ENCODE measurements at places on chromosomes 7 and 10.

DNA sequence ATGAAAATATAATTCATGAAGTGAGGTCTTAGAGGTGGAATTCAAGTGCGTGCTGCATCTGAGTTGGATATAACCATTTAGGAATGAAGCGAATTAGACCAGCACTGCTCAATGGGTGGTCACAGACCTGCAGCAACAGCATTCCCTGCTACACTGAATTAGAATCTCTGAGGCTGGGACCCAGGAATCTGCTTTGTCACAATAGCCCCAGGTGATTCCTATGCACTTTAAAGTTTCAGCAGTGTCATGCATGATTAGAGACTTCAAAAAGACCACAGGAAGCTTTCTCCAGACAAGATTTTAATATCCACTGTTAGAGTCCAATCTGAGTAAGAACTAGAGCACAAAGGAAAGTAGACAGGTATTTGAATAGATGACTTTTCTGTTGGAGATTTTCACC is 352.8 kb upstream of the VSTM2A start:
- no peaks in the 10 kb centered on the region for H3K36me3 ChIP-seq
- H3K4me3 ChIP-seq, result no peak overlapping the region
- no peaks in the 10 kb centered on the region for H3K27me3 ChIP-seq
- no peak for DNase-seq
- no peak overlapping the region for H3K27ac ChIP-seq

DNA sequence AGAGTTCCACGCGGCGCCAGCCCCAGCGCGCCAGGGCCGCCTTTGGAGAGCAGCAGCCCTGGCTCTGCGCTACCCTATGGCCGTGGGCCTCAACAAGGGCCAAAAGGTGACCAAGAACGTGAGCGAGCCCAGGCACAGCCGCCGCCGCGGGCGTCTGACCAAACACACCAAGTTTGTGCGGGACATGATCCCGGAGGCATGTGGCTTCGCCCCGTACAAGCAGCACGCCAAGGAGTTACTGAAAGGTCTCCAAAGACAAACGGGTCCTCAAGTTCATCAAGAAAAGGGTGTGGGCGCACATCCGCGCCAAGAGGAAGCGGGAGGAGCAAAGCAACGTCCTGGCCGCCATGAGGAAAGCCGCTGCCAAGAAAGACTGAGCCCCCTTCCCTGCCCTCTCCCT is 144.1 kb downstream of the SRPK2 start:
- H3K4me3 ChIP-seq, result no peak overlapping the region
- no peaks in the 10 kb centered on the region for H3K27me3 ChIP-seq
- H3K27ac ChIP-seq, result no peak overlapping the region
- H3K4me1 ChIP-seq, result peaks cover 6% of the 10 kb centered on the region

- no peak for DNase-seq
- no peaks in the 10 kb centered on the region for H3K4me1 ChIP-seq
- no peak overlapping the region for H3K27ac ChIP-seq
These were observed 87.7 kb downstream of the CUBN start for GRCh38 chr10:17041626-17042520.

- no peak for DNase-seq
- no peaks in the 10 kb centered on the region for H3K27me3 ChIP-seq
- H3K4me1 ChIP-seq, result peaks cover 10% of the 10 kb centered on the region
- no peak overlapping the region for H3K27ac ChIP-seq
- H3K4me3 ChIP-seq, result no peak overlapping the region
These were observed 47.7 kb upstream of the LYZL1 start for GRCh38 chr10:29240986-29241660.

DNA sequence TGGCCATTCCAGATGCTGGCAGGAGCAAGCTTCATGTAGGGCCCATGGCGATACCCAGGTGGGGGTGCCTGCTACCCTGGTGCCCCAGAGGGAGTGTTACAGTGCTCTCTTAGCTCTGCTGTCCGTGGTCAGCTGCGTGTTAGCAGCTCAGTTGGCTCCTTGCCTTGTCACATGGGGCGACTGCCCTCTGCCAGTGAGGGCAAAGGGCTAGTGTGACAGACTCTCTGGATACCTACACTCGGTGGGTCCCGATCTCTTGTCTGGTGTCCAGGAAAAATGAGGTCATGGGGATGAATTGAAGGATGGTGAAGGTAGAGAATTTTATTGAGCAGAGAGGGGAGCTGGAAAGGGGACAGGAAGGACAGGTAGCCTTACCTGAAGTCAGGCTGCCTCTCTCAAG is 152.2 kb downstream of the CYP26A1 start:
- no peaks in the 10 kb centered on the region for H3K36me3 ChIP-seq
- no peak overlapping the region for H3K4me3 ChIP-seq
- no peak for DNase-seq
- no peaks in the 10 kb centered on the region for H3K4me1 ChIP-seq
- no peaks in the 10 kb centered on the region for H3K27me3 ChIP-seq

DNA sequence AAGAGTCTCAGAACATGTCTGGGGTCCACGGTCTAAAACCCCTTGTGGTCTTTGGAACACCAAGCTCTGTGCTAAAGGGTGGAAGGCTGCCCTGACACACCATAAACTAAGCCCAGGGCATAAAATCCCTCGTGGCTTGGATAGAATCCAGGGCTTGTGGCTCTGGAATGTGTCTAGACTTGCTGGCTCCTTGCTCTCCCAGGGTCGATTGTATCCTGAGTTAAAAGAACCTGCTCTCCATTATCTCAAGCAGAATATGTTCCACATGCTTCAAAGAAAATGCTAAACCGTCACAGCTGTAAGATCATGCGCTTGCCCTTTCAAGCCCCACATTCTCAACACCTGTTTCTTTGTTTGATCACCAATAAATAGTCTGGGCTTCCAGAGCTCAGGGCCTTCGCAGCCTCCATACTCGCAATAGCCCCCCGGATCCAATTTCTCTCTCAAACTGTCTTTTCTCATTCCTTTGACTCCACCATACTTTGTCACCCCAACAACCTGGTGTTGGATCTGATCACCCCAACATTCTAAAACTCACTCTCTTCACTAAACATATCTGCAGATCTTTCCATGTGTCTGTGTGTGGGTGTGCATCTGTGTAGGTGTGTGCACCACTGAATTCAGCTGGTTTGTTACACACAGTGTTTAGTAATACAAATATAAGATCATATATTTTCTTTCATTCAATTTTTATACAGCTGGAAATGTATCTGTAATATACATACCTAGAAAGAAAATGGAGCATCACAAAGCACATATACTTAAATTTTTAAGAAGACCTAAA is 238.5 kb downstream of the ZMYND11 start:
- H3K27me3 ChIP-seq, result no peaks in the 10 kb centered on the region
- H3K36me3 ChIP-seq, result peaks cover 23% of the 10 kb centered on the region
- DNase-seq, result no peak
- H3K4me1 ChIP-seq, result peaks cover 40% of the 10 kb centered on the region

DNA sequence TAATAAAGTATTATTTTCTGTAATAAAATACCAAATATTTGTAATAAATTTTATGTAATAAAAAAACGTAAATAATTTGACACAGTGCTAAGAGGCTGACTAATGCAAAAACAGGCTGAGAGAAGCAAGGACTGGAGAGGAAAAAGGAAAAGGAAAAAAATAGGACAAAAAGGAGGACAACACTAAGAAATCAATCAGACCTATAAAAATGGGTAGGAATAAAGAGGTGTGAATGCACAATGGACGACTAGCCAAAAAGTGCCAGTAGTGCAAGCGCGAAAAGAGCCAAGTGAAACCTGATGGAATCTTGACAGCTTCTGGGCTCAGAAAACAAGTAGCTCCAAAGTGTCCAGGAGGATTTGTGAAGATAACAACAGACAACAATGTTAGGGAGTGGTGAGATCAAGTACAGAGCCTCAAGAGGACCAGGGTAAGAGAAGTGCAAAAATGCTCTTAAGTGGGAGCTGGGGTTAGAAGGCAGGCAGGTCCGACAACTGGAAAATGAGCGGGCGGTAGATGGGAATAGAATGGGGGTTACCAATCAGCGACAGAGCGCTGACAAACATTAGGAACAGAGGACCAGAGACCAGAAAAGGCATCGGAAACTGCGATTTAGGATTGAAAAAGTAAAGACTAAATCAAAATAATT is 1.2 kb downstream of the BRAF start:
- no peaks in the 10 kb centered on the region for H3K4me1 ChIP-seq
- peak overlapping the region; percentile 99 for H3K27ac ChIP-seq
- no peaks in the 10 kb centered on the region for H3K27me3 ChIP-seq
- no peaks in the 10 kb centered on the region for H3K36me3 ChIP-seq
- DNase-seq, result no peak

GRCh38 chr7:101527844-101528667 is 101.0 kb downstream of the MYL10 start:
- DNase-seq, result no peak
- no peak overlapping the region for H3K27ac ChIP-seq
- H3K36me3 ChIP-seq, result peaks cover 5% of the 10 kb centered on the region
- H3K27me3 ChIP-seq, result no peaks in the 10 kb centered on the region
- no peak overlapping the region for H3K4me3 ChIP-seq

Data from spinal cord (tissue), 10 donors.